ENCODE measurements at places on chromosomes 7 and 10.
A peak's percentile ranks its signal among the peaks of the same experiment; 100 is the strongest.

GRCh38 chr7:86328801-86329433 lies 314.8 kb upstream of the GRM3 start:
- no peak for DNase-seq

- no peak for DNase-seq
These were observed at the start of gene CREB5 for GRCh38 chr7:28411876-28412662. Gene CREB5, plus strand, starts transcription at chr7:28412518. Its CDS starts 397 bp downstream, at chr7:28412915.

- no peak for DNase-seq
These were observed 74.4 kb downstream of the ST8SIA6 start for GRCh38 chr10:17380016-17380415.

GRCh38 chr7:106693677-106694353 lies 32.9 kb upstream of the CCDC71L start:
- DNase-seq, result peak; percentile 36

DNA sequence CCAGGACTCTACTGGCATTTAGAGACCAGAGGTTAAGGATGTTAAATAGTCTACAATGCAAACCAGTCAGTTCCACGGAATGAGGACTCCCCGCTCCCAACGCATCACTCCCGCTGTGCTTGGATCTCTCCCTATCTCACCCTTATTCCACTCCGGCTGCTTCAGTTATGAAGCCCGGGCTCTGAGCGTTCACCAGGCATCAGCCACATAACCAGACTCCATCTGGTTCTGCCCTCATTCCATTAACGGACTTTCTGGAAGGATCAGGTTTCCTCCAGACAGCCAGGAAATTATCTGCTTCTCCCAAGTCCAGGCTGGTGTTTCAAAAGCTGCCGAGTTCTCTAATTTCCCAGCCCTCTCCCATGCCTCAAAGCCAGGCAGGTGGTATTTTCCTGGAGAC lies 499.3 kb downstream of the GLRX3 start:
- no peak for DNase-seq
